ENCODE measurements at places on chromosomes 2 and 18.

DNA sequence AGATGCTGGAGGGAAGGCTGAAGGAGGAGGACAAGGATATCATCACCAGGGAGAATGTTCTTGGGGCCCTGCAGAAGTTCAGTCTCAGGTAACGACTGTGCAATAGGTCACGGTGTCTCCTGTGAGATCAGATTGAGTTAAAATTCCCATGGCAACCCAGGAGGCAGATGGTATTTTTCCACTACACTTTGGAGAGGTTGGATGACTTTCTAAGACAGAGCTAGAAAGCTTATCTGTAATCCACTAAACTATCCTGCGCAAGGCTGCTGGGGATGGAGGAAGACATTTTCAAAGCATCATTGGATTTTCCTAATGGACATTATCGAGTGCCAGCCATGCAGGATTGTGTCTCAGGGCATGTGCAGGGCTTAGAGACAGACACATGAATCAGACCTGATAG lies 74.6 kb downstream of the ARMC9 start:
- no peak for DNase-seq

DNA sequence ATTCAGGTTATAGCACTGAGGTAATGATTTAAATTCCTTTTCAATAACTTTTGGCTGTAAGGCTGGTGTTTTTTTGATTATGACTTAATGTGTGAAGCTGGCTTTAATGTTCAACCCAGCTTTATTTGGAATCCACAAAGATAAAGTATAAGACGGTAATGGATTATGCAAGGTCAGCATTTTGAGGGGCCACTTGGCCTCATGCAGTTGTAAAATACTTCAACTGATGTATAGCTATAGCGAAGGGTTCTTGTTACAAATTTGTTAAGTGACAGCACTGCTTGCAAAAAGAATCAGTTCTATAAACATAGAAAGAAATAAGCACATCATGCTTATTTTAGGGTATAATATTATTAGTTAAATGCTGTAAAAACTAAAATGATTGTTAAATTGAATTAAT lies 36.6 kb downstream of the LRP1B start:
- no peak for DNase-seq

- peak; percentile 43 for DNase-seq
Measured at GRCh38 chr18:57586251-57587049, at the start of gene FECH. Gene FECH (minus strand): TSS chr18:57586702. CDS start chr18:57586620, 82 bp downstream.

DNA sequence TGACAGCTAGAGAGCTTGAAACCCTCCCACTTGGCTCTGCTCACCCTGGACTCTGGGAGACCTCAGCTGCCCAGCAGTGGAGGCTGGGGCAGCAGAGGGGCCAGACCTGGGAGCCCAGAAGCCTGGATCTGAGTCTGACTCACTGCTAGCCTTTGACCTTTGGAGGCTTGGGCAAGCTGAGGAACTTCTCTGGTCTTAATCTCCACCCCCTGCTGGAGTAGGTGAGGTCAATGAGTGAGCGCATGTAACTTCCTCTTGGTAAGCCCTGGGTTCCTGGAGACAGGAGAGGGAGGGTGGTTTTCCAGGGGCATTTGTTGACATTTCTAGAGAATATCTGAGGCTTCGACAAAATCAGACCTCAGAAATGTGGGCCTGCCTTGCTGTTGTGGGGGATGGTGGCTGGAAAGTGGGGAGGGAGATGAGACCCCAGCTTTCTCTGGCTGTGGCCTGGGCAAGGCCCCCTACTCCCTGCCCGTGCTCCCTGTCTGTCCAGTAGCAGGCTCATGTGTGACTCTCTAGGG lies 73.0 kb upstream of the YWHAQ start:
- no peak for DNase-seq

GRCh38 chr2:36655453-36655852 lies 41.1 kb upstream of the VIT start:
- no peak for DNase-seq

- no peak for DNase-seq
Measured at GRCh38 chr2:128584296-128584890, 265.7 kb upstream of the HS6ST1 start.

GRCh38 chr2:200469708-200470211 lies 40.1 kb downstream of the KCTD18 start:
- DNase-seq: no peak

GRCh38 chr18:75377258-75377657 lies 50.2 kb downstream of the SMIM21 start:
- no peak for DNase-seq

- DNase-seq: no peak
Measured at GRCh38 chr18:67608191-67608590, 91.7 kb upstream of the DSEL start.

DNA sequence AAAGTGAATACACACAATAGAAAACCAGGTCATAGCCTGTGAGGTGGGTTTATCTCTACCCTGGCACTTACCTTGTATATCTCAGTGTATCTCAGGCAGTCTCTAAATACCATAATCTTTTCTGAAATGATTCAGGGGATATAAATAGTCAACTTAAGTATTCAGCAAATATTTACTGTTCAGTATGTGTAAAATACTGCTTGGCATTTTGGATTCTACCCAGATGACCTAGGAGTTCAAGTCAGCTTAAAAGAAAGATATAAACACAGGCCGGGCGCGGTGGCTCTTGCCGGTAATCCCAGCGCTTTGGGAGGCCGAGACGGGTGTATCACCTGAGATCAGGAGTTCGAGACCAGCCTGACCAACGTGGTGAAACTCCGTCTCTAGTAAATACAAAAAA lies 23.8 kb downstream of the GRHL1 start:
- DNase-seq: no peak

- DNase-seq: no peak
Measured at GRCh38 chr2:62461707-62462106, 44.3 kb downstream of the TMEM17 start.

DNA sequence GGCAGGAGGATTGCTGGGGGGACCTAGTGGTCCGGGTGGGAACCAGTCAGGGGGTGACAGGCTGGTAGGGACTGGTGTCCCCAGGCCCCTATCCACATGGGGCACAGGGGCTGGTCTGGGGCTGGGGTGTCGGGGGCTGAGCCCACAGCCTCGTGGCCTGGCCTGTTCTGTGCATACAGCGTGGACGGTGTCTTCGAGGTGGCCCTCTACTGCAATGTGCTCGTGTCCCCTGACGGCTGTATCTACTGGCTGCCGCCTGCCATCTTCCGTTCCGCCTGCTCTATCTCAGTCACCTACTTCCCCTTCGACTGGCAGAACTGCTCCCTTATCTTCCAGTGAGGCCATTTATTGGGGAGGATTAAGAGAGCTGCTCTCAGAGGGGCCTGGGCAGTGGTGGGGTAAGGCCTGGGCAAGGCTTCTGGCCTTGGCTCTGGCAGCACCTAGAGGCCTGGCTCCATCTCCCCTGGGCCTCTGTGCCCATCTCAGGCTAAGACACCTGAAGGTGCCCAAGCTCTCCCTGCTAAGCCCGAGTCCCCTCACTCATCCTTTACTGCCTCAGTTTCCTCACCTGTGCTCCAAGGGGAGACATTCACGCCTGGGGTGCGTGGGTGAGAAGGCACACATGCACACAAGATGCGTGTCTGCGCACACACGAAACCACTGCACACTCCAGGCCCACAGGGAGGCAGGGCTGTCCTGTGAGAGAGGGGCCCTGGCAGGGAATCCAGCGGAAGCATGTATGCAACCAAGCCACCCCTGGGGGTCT lies 1.9 kb downstream of the CHRNG start:
- no peak for DNase-seq

DNA sequence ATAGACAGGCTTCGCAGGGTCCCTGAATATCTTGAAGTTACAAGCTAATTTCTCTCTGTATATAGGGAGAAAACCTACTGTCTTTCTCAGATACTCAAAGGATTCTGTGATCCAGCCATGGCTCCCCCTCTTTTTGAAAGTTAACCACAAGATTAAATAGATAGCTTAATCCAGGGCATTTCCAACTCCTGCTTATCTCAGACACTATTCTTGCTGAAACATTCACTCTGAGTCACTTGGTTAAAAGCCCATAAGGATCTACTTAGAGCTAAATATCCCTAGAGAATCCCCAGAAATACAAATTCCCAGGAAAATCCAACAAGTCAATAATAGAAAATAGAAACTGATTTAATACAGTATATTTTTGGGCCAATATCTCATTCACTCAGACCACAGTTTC lies 179.1 kb upstream of the LYPD1 start:
- no peak for DNase-seq

DNA sequence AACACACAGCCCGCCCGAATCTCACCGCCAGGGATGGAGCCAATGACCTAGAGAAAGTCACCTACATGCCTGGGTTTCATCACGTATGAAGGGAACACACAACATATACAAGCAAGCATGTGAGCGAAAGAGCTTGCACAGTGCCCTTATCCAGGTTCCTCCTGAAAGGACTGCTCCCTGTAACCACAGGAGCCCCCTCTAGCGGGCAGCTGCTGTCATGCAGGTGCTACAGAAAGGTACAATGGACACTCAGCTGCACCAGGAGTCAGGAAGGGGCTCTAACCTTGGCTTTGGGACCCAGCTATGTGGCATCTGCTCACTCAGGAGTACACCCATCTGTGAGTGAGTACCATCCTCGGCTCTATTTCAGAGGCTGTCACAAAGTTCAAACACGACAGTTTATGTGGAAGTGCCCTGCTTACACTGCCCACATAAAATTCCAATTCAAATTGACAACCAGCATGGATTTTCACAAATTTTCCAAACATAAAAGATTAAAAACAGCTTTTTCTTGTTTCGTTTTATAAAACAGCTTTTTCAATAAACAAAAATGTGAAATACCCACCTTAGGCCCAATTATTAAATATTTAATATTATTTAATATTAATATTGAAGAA lies 3.5 kb downstream of the NDUFA10 start:
- DNase-seq: peak; percentile 57

DNA sequence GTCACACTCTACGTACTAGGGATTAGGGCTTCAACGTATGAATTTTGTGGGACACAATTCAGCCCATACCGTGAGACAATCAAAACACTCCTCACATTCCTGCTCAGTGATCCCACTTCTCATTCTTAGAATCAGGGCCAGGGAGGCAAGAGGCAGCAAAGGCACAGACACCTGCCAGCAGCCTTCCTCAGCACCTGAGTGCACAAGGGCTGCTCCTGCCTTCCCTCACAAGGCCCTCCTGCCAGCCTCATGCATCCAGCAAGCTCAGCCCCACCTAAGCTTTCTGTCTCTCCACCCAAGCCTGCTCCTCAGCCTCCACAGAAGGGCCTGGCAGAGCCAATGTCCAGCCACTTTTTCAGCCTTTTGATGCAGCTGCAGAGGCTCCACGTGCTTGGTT lies 141.6 kb downstream of the SP3 start:
- DNase-seq: no peak

DNA sequence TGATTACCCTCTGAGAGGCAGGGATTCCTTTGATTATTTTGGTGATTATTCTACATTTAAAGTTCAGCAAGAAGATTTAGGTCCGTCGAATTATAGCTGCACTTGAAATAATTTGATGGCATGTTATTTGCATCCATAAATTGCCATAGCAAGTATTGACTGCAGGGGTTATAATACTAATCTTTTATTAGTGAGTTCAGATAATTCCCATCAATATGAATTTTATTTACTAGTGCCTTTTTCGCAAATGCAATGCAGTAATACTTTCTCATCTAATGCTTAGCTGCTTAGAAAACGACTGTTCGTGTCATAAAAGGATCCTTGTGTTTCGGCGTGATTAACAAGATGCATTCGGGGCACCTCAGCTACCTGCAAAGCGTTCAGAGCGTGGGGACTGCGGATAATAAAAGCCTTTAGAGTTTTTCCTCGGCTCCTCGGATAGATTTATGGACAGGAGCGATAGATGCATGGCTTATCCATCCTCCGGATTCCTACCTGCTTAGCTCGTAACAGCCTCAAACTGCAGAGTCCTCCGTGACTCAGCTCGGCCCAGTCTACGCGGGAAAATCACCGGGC lies 2.5 kb upstream of the GBX2 start:
- no peak for DNase-seq
